ENCODE measurements at places on chromosomes 5 and 9.

- DNase-seq = no peak
Observed at GRCh38 chr5:117262572-117263131, 688.0 kb upstream of the SEMA6A start.

GRCh38 chr9:98318834-98319478 lies 63.5 kb upstream of the TBC1D2 start:
- no peak for DNase-seq

- DNase-seq = no peak
Observed at GRCh38 chr9:111622626-111623025, 8.5 kb upstream of the DNAJC25 start.

- no peak for DNase-seq
Observed at GRCh38 chr5:112686675-112687074, 51.0 kb upstream of the APC start.

DNA sequence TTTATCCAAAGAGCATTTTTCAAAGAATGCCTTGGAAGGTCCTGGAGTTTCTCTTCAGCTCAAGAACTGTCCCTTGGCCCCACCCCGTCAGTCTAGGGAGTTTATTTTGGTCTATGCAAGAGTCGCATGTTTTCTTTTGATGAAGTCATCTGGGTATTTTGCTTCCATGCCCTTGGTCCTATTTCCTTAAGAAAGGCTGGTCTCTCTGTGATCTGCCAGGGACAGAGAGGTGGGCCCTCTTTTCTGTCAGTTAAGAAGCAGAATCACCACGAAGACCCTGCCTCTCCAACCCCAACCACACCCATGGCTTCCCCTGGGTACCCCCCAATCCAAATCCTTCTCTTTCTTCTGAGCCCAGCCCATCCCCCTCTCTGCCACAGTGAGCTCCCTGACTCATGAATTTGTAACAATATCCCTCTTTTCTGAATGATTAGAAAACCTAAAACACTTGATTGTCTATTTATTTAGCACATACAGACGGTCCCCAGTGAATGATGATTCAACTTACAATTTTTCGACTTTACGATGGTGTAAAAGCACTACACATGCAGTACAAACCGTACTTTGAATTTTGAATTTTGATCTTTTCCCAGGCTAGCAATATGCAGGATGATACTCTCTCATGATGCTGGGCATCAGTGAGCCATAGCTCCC lies 163.5 kb upstream of the ADRA1B start:
- DNase-seq = no peak

GRCh38 chr5:90356622-90357021 lies 52.9 kb downstream of the CETN3 start:
- DNase-seq = no peak

DNA sequence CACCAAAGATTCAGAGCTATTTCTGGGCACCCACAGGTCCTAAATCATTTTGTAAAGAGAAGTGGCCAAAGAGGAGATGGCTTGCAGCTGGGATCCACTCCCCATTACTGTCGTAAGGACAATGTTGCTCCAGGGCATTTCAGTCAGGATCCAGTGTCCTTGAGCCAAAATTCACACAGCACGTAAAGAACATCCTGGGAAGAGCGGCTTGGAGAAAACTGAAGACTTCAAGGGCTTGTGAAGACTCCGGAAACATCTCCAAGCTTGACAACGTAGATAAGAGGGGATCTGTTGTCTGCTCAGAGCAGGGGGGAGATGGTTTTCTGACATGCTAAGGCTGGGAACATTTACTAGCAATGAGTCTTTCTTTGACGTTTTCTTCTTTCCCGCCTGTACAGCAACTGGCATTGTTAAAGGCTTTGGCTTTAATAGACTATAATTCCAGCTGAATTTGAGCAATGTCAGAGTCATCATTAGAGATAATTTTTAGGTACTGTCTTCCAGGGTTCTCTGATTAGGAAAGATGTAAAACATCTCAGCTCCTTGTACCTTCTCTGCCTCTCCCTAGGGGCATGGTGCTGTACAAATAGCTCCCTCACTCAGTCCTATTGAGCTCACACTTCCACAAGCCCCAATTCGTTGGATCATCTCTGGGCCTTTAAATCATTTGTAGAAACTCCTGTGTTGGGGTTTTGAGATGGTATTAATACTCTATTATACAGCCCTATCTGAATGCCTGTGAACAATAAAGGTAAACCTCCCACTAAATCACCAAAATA lies 39.7 kb downstream of the EGFLAM start:
- no peak for DNase-seq

DNA sequence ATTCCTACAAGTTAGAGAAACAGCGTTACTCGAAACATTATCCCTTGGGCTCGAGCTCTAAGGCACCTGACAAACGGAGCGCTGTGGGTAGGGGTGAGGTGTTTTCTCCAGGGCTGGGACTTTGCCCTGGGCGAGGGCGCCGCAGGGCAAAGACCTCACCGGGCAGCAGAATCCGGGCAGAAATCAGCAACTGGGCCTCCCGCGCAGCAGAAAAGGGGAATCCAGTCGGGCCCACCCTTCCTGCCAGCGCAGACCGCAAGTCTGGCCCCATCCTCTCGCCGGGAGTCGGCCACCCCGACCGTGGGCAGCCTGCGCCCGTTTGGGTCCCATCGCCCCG lies 430 bp upstream of the MSH3 start:
- DNase-seq = no peak

DNA sequence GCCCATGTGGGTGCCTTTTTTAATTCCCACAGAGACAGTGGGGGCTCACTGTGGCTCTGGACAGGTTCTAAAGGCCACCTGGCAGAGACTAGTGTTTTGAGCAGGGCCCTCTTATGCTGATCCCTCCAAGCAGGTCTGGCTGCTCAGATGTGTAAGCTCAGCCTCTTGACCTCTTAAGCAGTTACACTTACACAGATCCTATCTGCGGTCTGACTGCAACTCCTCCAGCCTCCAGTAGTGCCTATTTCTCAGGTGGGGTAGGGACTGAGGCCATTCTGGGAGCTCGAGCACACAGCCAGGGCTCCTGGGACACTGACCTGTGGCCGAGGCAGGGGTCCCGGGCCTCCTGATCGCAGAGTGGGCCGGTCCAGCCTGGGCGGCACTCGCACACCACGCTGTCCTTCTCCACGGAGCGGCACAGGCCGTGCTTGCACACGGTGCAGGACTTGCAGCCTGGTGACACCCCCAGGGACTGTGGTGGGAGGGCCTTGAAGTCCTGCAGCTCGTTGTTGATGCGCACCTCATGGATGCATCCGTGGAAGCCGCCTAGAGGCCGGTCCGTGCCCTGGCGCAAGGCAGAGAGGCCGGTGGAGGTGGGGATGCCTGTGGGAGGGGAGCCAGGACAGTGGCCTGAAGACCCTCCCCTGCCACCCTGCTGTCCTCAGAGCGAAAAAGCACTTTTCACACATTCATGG lies 91.9 kb upstream of the PANK3 start:
- no peak for DNase-seq

DNA sequence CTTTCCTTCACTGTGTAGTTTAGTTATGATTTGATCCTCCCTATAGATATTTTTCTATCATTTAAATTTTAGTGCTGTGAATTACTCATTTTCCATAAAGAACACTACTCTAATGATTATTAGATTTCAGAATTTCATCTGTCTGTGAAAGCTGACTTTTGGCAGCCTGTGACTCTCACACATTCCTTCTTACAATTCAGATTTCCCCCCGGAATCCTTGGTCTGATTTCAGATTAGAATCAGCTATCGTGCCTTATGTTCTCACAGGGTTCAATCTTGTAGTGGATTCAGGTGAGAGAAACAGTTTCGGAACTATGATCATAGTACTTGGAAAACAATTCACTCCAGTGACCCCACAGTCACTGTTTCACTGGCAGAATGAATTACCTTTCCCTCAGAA lies 26.2 kb downstream of the ZNF474 start:
- no peak for DNase-seq

GRCh38 chr5:35161652-35162273 lies 68.5 kb downstream of the PRLR start:
- DNase-seq = no peak

DNA sequence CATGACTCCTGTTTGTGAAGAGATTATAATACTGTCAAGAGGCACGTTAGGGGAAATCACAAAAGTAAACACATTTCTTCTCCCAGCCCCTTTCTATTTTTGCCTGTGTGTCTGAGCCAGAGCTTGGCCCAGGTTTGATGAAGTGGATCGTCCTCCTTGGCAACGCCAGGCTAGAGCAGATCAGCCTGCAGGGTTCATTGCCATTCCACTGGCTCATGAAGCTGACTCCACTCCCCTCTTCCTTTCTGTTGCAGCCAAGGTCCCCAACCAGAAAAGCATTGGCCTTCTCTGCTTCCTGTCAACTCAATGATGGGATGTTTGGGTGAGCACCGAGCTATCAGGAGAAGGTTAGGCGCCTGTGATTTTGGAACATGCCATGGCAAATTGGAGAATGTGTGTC lies 3.3 kb downstream of the ADRB2 start:
- DNase-seq = no peak

DNA sequence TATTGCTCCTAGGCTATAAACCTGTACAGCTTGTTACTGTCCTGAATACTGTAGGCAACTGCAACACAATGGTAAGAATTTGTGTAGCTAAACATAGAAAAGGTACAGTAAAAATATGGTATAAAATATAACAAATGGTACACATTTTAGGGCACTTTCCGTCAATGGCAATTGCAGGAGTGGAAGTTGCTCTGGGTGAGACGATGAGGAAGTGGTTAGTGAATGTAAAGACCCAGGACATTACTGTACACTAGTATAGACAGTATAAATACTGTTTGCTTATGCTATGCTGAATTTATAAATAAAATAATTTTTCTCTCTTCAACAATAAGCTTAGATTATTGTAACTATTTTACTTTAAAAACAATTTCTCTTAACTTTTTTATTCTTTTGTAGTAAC lies 15.6 kb upstream of the ADRB2 start:
- DNase-seq = no peak

DNA sequence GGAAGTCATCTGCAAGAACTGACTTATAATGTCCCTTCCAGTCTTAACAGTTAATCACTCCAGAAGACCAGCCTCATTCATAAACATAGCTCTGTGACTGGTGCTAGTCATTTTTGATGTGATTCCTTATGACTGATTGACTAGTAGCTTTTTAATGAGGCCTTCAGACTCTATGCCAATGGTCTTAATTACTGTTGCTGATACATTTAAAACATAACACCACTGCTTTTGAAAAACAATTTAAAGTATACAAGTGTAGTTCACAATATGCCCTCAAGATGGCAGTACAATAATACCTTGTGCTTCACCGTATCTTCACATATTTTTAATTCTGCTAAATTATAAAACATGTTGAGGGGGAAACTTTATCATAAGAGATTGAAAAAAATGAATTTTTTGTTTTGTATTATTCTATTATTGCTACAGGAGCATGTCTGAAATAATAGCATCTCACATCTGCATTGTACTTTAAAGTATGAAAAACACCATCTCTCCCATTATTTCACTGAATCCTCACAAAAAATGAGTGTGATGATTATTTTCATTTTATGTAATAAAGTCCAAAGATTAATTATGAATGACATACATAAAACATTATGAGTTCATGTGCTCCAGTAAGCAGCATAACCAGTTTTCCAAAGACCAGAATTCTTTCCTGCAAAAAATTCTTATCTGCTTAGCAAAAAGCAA lies 55.2 kb upstream of the SHISAL2B start:
- no peak for DNase-seq

- DNase-seq = no peak
Observed at GRCh38 chr9:107782789-107783188, 293.2 kb upstream of the KLF4 start.

- DNase-seq = no peak
Observed at GRCh38 chr9:90629991-90630390, 12.6 kb downstream of the DIRAS2 start.

DNA sequence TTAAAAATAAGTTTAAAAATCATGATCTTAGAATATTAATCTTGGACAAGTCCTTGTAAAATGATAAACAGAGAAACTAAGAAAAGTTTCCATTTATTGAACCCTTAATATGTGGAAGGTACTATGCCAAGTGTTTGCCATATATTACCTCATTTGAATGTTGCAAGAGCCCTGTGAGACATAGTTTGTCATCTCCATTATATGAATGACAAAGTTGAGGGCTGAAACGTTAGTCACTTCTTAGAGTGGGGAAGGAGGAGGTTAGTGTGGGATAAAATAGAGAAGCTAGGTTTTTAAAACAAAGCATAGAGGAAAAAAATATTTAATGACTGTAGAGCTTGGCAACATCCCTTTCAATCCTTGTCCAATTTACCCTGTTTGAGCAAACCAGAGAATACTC lies 2.0 kb downstream of the TNC start:
- DNase-seq = no peak

GRCh38 chr5:25027061-25027460 lies 382.3 kb upstream of the CDH10 start:
- no peak for DNase-seq

DNA sequence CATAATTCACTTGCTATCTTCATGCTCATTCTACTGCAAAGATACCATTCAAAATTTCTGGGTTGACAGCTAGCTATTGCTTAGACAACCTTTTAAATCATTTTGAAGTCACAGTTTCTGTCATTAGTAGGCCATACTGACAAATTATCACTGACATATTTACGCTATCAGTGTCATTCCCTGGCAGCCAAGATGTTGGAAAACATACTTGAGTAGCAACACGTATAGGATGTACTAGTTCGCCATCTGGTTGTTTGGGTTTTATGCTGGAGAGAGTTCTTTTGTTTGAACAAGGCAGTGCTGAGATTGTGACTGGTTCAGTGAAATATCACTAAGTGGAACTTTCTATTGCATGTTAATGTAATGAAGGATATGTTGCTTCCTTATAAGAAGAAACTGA lies 621.9 kb downstream of the DTWD2 start:
- no peak for DNase-seq

DNA sequence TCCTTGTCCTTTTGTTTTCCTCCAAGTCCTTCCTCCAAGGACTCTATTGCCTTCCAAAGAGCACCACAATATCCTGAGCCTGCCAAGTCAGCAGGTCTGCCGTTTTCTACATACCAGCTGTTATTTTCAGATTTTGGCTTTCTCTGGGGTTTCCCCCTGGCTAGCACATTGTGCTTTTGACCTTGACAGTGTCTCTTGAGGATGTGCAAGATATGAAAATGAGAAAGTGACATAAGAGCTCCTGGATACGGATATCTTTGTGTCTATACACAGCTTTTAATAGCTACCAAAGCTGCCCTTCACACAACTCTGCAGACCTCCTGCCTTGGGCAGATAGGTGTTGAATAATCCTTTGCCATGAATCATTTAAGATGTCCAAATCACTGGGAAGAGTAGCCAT lies 67.0 kb downstream of the HAPLN1 start:
- no peak for DNase-seq

- DNase-seq = no peak
Observed at GRCh38 chr5:28685794-28686193, 1647.4 kb upstream of the CDH9 start.

DNA sequence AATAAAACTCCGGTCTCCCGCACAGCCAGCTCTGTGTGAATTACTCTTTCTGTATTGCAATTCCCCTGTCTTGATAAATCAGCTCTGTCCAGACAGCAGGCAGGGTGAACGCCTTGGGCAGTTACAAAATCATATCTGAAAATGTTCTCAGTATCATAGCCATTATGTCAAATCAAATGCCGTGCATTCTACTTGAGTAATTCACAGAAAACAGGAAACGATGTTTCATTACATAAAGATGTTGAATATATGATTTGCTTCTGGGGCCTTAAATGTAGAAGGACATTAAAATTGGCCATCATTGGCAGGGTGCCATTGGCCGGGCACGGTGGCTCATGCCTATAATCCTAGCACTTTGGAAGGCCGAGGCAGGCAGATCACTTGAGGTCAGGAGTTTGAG lies 8.5 kb downstream of the POLR3G start:
- DNase-seq = no peak

GRCh38 chr5:32369542-32370155 lies 56.9 kb upstream of the MTMR12 start:
- DNase-seq = no peak
